ENCODE measurements at places on chromosomes 6 and 20.
A peak's percentile ranks its signal among the peaks of the same experiment; 100 is the strongest.

DNA sequence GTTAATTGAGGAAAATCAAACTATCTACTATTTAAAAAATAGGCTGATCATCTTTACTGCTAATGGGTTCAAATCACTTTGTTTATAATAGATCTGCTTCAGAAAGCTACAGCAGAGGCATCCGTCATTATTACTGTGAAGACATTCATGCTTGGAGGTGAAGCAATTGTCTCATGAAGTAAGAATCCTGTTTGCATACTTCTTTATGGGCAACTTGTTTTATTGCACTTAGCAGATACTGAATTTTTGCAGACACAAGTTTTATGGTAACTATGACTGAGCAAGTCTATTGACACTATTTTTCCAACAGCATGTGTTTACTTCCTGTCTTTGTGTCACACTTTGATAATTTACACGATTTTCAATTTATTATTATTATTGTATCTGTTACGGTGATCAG is 573.9 kb downstream of the RFPL4B start:
- DNase-seq = no peak

DNA sequence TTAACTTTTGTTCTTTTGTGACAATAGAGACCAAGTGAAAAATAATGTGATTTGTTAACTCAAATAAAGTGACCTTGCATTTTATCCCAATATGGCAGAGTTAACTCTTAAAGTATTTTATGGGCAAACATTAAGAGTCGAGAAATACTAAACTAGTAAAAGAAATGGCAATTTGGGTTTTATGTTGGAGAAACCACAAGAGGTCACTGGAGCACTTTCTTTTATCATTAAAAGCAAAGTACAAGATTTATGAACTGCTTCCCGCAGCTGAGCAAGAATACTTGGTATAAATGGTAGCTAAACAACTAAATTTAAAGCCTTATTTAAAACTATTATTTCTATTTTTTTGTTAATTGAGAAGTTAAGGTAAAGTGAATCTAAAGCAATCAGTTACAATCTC is 33.5 kb upstream of the MCM9 start:
- DNase-seq = no peak

DNA sequence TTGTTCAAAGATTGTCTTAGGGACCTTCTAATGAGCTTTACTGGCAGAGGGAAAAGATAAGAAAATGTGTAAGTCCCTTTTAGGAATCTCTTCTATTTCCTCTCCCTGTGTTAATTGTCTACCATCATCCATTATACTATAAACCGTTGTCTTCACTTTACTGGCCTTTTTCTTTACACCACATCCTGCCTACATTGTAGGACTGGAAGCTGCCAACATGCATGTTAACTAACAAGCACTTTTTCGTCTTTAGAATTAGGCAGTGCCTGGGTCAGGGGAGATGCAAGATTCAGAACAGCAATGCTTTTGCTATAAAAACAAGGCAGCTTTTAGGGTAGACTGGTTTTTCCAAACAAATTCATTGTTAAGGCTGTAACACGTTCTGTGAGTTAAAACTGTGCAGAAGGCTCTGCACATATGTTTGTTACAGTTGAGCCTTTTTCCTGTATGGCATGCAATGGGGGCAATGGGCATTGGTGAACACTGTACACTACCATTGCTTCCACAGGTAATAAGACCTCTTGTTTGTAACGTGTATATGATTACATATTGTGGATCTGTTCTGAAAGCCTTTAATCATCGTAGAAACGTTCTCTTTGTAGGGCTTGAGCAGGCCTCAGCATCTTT is 10.9 kb upstream of the PKIG start:
- no peak for DNase-seq

DNA sequence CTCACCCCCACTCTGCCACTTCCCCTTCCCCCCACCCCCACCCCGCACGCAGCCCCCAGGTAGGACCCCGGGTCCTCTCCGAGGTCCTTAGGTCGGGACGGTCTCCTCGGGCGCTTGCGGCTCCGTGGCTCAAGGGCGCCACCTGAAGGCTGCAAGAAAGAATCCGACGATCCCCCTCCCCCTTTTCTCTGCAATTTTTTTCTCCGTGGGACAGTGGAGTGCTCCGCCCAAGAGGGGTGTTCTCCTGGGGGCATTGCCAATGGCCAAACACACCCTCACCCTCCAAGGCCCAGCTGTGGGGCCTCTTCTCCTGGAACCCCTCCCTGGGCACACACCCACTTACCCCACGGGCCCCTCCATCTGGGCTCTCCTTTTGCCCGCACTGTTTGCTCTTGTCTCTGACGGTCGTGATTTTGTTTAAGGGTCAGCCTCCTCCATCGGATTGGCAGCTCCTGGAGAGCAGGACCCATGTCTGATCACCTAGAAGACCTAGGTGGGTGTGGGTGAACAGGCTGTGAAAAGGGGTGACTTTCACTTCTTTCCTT is 1.1 kb upstream of the TMEM74B start:
- DNase-seq = peak; percentile 57

DNA sequence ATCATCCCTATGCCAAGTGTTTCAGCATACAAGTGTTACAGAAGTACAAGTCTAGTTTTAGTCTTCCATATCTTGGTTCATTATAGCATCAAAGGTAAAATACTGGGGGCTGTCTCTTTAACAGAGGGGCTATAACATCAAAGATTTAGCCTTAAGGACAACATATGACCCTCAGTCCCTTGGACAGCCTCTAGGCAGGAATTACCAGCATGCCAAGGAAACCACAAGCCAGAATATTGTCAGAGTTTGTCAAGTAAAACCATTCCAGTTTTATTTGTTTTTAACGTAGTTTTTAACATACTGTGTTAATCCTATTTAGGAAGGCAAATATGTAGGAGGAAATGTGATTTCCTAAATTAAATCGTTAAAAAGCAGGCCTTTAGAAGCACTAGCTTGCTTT is 18.6 kb downstream of the ZKSCAN8 start:
- DNase-seq = no peak

DNA sequence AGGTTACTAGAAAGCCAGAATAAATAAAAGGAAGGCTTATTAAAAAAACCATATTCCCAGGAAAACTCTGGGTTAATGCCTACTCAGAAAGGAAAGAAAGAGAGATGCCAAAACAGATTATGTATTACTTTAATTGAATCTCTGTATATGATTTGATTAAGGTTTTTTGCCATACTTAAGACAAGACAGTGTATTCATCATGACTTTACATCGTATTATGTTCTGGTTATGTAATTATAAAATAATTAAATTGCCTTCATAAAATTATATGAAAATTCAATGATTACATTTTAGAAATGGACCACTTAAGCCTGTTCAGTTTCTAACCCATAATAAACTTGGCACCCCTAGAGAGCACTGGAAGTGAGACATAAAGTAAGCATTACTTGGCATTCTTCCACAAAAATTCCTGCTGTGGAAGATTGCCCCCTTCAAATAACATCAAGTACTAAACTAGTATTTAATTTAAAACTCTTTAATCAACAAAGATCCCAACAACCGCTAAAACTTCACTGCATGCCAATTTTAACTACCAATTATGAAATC is 20.8 kb upstream of the IBTK start:
- no peak for DNase-seq

- DNase-seq = no peak
Measured at GRCh38 chr6:42405021-42405420, 46.7 kb downstream of the TRERF1 start.

GRCh38 chr6:38649744-38650143 is 10.0 kb upstream of the BTBD9 start:
- no peak for DNase-seq

DNA sequence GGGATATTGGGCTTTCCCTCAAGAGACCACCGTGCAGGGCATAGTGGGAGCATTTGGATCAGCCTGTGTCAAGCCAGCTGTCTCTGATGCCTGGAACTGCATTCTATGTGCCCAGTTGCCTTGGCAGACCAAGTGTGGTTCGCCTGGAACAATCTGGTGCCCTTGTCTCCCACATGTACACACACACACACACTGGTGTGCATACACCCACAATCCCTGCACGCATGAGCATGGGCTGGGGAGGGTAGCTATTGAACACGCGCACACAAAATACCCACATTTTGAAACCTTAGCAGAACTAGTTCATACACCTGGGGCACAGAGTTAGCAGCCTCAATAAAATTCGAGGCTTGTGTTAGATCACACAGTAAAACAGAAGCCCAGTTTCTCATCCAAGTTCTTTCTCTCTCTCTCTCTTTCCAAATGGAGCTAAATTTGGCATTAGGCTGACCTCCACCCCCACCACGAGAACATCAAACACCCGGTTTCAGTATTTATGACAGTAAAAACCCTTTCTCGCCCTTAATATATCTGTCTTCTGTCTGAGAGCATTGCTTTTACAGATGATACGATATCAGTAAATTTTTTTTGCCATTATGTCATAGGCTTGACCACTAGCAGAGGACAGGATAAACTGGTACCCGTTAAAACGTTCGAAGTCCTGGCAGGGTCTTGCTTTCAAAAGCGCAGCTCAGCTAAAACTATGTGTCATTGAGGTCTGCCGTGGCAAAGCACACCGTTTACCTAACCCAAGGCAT is 18.2 kb upstream of the NFATC2 start:
- no peak for DNase-seq

DNA sequence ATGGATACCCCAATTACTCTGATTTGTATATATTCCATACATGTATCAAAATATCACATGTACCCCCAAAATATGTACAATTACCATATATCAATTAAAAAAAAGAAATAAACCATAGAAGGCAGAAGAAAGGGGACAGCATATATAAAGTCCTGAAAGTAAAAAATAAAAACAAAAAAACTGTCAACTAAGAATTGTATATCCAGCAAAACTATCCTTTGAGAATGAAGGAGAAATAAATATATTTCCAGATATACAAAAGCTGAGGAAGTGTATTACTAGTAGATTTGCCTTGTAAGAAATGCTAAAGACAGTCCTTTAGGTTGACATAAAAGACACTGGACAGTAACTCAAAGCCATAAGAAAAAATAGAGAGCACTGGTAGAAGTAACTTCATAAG is 9.3 kb upstream of the RIPOR2 start:
- no peak for DNase-seq

GRCh38 chr6:52183131-52183713 is 3.0 kb upstream of the IL17A start:
- peak; percentile 32 for DNase-seq

DNA sequence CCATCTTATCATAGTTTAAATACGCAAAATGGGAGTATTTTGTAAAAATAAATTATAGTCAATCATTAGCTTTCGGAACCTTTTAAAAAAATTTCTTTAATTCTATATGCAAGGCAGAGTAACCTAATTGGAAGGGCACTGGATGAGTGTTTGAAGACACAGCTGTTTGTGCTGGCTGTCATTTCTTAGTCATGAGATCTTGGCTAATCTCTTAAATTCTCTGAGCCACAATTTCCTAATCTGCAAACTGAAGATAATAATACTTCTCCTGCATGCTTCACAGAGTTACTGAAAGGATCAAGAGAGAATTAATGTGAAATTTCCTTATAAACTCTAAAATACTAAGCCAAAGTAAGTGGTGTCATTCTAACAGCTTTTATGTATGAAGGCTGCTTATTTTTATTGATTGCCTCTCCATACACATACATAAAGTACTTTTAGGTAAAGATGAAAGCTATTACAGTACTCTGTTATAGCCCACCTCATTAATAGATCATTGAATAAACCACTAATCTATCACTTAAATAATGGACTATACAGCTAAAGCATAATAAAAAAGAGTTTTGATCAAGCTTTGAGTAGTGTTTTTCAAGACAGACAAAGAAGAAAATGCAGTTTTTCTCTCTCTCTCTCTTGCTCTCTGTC is 383.7 kb upstream of the IRAK1BP1 start:
- DNase-seq = no peak

GRCh38 chr6:72661411-72661810 is 39.5 kb downstream of the KCNQ5 start:
- DNase-seq = no peak

DNA sequence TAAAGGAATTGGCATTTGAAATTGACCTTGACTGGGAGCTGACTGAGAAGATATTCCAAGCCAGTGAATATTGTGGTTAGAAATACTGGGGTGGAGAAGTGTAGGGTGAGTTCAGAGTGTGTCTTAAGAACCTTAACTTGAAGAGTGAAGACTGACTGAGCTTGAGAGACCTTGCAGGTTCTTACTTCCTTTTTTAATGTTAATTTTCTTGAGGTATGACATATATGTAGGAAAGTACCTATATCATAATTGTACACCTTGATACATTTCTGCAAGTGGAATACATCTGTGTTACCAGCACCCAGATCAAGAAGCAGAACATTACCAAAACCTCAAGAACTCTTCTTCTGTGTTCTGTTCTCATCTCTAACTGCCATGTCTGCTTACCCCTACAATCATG is 11.0 kb downstream of the DHX35 start:
- DNase-seq = no peak

- DNase-seq = no peak
Measured at GRCh38 chr6:140979642-140980091, 1153.1 kb upstream of the GJE1 start.

- no peak for DNase-seq
Measured at GRCh38 chr20:41900201-41900691, 282.1 kb upstream of the CHD6 start.

GRCh38 chr6:166244353-166245045 is 63.7 kb downstream of the PRR18 start:
- no peak for DNase-seq

DNA sequence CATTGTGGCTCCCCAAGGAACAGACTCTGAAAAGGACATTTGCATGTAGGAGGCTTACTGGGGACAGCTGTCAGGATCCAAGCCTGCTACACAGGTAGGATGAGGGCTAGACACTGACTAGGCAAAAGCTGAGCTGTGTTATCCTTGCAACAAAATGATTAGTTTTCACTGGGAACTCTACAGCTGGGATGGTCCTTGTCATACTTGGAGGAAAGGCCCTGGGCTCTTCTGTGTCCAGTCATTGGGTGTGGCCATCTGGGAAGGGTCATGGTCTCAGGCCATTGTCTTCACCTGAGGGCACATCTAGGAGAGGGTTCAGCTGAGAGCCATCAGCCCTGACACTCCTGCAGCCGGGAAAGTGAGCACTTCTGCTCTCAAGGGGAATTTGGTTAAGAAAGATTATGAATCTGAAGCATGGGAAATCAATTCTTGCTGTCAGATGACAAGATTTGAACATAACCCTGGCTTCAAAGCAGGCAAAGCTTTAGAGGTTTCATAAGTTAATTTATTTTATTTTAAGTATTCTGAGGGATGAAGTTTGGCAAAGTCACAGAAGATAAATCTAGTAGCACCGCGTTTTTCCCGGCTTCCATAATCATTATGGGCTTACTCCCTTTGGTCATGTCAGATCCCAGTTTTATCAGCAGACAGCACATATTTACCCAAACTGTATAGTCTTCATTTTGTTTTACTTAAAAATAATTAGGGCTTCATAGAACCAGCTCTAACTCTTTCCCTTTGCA is 78.4 kb upstream of the SLC22A23 start:
- DNase-seq = no peak

- no peak for DNase-seq
Measured at GRCh38 chr6:169160091-169160854, 93.4 kb downstream of the THBS2 start.

GRCh38 chr6:163083141-163083540 is 331.4 kb upstream of the QKI start:
- no peak for DNase-seq

- no peak for DNase-seq
Measured at GRCh38 chr6:44080561-44081521, 46.4 kb downstream of the MRPL14 start.
